ENCODE measurements at places on chromosomes 4 and X.
A peak's percentile ranks its signal among the peaks of the same experiment; 100 is the strongest.

- DNase-seq = no peak
Observed at GRCh38 chr4:146235654-146236177, 21.4 kb downstream of the REELD1 start.

- peak; percentile 24 for DNase-seq
Observed at GRCh38 chrX:101108284-101108683, 10.3 kb downstream of the CENPI start.

- no peak for DNase-seq
Observed at GRCh38 chrX:2514131-2514530, 13.4 kb upstream of the DHRSX start.

GRCh38 chr4:164614999-164615398, 138.9 kb upstream of the SMIM31 start:
- DNase-seq = no peak

GRCh38 chr4:14545163-14545562, 457.1 kb upstream of the CPEB2 start:
- DNase-seq = no peak

Measured in GM04503 (cell line).